ENCODE measurements at places on chromosomes 2 and 18.
A peak's percentile ranks its signal among the peaks of the same experiment; 100 is the strongest.

DNA sequence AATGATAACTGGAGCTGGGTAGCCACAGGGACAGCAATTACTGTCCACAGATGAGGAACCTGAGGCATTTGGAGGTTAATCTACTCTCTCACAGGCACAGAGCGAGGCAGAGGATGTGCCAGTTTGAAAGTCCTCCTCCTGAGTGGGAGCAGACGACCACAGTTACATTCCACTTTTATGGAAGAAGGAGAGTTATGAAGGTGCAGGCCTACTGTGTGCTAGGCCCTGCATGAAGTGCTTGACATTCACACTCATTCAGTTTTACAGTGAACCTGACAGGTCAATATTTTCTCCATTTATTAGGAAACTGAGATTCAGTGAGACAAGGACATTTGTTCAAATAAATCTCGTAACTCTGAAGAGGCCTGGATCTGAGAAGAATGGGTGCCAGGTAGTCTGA, 142.0 kb downstream of the TDRD15 start:
- no peak for DNase-seq

- peak; percentile 95 for DNase-seq
Measured at GRCh38 chr2:54212456-54212855, 43.6 kb downstream of the TSPYL6 start.

GRCh38 chr18:52694804-52695203, 354.8 kb downstream of the DCC start:
- no peak for DNase-seq

GRCh38 chr2:233811087-233811486, 33.0 kb downstream of the MROH2A start:
- DNase-seq: no peak

DNA sequence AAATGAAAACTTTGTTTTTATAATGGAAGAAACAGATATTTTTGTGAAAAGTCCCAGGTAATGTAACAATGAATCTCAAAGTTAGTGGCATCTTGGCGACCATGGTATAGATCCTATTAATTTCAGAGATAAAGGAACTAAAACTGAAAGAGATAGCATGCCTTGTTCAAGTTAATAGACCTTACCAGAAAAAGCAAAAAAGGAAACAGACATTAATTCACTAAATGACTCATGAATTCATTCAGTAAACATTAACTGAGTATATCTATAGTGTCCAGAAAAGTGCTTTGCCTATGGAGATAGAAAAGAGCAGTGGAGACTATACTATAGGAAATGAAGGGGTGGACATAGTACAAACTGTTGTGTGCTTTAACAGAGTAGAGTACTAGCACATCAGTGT, 763.3 kb downstream of the TRIB2 start:
- DNase-seq: peak; percentile 13

GRCh38 chr2:217915706-217916105, 87.1 kb downstream of the TNS1 start:
- DNase-seq: no peak

DNA sequence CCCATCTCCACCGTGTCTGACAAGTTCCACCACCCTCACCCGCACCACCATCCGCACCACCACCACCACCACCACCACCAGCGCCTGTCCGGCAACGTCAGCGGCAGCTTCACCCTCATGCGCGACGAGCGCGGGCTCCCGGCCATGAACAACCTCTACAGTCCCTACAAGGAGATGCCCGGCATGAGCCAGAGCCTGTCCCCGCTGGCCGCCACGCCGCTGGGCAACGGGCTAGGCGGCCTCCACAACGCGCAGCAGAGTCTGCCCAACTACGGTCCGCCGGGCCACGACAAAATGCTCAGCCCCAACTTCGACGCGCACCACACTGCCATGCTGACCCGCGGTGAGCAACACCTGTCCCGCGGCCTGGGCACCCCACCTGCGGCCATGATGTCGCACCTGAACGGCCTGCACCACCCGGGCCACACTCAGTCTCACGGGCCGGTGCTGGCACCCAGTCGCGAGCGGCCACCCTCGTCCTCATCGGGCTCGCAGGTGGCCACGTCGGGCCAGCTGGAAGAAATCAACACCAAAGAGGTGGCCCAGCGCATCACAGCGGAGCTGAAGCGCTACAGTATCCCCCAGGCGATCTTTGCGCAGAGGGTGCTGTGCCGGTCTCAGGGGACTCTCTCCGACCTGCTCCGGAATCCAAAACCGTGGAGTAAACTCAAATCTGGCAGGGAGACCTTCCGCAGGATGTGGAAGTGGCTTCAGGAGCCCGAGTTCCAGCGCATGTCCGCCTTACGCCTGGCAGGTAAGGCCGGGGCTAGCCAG, 1.2 kb downstream of the ONECUT2 start:
- no peak for DNase-seq

Measured in ELR (cell line).